ENCODE measurements at places on chromosomes 2 and 18.

GRCh38 chr18:32093523-32093922 lies 1.8 kb downstream of the RNF138 start:
- DNase-seq = no peak

DNA sequence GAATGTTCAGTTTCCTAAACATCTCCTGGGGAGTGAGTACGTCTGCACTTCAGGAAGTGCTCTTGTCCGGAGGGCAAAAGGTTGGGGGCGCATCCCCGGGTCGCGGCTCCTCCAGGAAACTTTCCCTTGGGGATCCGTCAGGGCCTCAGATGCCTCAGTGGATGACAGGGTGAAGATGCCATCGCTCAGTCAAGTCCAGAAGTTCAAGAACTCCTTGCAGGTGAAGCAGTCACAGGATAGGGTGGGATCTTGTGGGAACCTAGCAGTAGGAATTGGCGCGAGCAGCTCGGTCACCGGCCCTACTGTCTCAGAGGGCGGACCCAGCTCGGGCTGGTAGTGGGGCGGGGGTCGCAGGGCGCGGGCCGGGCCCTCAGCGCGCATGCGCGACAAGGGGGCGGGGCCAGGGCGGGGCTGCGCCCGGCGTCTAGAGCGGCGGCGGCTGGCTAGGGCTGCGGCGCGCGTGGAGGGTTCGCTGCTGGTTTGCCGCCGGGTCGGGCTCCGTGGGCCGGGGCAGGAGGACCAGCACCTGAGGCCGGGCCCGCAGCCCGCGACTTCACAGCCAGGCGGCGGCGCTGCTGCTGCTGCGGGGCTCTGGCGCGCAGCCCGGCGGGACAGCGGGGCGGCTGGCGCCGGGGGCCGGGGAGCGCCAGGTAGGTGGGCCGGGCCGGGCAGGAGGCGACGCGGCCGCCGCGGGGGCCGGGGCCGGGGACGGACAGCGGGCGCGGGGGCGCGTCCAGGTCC lies at the start of gene INPP4A:
Gene INPP4A, plus strand, starts transcription at position 423 of the 741 bp plus-strand sequence. CDS start 75,191 bp downstream, outside the sequence.
- DNase-seq = peak; percentile 75

GRCh38 chr2:24237313-24237712 lies 62.5 kb downstream of the FAM228A start:
- DNase-seq = no peak

DNA sequence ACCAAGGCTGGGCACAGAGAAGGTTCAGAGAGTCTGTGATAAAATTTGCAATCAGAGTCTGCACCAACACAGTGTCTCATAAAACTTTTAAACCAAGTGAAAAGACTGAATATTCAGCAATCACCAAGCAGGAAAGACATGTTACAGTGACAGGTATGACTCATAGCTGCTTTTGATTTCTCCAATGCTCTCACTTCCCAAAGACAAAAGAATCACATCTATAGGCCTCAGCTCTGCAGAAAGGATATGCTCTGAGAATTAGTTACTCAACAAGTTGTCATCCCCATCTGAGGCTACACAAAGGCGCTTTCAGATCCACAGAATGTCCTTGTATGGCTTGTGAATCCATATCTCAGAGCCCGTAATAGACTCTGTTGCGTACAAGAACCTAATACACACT lies 92.5 kb downstream of the KCNF1 start:
- peak; percentile 27 for DNase-seq

DNA sequence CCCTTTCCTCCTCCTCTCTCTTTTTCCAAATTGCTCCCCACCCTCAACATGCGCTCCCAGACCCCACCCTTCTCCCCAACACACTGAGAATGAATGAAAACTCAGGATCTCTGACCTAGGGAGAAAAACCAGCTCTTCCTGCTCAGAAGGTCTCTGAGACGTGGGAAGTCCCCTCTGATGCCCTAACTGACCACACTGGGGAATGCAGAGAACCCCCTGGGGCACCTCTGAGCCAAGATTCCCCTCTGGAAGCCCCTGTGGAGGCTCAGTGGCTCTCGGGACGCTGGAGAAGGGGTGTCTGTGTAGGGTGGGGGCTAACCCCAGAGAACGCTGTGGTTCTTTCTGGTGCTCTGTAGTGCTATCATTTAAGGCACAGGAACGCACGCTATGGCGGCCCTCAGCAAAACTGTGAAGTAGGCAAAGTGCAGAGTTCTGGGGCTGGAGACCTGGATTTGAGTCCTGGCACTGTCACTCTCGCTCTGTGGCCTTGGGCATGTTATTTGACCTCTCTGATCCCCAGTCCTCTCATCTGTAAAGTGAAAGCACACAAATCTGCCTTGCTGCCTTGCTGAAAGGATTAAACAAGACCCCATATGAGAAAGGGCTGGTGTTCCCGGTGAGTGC lies 17.1 kb downstream of the ATOH8 start:
- no peak for DNase-seq

GRCh38 chr2:207510148-207510547 lies 19.6 kb upstream of the CREB1 start:
- no peak for DNase-seq

GRCh38 chr2:111100087-111100764 lies 20.5 kb upstream of the BCL2L11 start:
- no peak for DNase-seq

- no peak for DNase-seq
Measured at GRCh38 chr18:78769502-78770105, 210.0 kb upstream of the SALL3 start.

GRCh38 chr2:186181625-186182024 lies 304.4 kb upstream of the ZC3H15 start:
- no peak for DNase-seq

DNA sequence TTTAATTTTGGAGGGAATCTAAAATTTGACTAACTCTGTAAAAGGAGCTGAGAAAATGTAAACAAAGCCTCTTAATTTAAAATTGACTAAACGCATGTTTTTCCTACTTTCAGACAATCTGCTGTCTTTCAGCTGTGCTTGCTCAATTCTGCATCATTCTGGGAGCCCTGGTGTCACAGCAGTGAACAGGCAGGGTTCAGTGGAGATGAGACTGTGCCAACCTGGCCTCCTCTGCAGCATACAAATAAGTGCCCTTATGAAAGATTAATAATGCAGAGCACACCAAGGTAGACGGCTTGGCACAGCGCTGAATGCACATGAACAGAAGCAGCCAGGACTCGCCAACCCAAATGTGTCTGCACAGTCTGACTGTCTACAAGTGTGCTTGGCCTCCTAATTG lies 222.0 kb upstream of the CHAC2 start:
- DNase-seq = no peak

DNA sequence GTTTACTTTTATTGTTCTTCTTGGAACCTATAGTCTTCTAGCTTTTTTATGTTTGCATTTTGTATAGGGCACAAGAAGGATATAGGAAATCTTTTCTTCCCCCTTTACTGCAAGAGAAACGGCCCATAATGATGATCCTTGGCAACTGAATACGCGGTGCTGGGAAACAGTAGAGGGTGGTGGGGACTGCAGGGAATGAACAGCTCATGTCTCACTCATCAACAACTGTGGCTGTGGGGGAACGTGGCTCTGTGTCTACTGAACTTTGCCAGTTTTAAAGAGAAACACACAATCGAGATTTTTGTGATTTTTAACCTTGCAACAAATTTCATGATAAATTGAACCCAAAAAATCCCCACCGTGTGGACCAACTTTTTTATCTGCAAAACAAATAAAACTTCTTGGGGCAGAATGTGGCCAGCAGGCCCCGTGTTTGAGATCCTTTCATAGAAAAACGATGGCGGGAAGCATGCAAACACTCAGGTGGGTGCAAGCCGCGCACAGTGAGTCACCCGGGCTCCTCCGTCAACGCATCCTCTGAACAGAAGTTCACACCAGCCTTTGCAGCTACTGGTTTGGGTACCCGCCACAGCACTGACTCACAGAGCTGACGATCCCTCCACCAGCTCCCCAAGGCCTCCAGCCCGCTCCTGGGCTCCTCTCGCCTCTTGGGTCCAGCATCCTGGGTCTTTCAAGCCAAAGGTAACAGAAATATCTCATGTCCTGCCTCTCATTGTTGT lies 149.3 kb downstream of the COL6A3 start:
- no peak for DNase-seq

DNA sequence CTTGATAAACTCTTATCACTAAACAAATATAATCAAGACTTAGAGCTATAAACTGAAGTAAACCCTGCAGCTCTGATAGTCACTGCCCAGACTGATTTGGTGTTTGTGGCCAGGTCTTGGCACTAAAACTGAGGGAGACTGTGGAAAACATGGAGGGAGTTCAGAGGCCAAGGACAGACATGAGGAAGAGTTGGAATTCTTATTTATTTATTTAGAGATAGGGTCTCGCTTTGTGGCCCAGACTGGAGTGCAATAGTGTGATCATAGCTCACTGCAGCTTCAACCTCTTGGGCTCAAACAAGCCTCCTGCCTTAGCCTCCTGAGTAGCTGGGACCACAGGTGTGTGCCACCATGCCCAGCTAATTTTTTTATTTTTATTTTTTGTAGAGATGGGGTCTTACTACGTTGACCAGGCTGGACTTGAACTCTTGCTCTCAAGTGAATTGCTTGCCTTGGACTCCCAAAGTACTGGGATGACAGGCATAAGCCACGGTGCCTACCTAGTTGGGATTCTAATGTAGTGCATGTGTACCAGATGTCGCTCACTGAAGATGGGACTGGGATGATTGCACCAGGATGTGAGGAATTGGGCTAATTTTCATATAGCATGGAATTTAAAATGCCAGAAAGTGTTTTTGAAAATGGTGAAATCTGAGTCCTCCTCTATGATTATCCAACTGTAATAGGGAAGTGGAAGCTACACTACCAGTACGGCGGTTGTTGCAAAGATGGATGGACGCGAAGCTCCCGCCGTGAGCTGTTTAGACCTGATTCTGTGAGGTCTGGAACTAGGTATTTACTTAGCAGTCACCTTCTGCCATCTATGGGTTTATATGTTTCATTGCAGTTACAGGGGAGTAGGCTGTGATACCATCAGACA lies 52.7 kb upstream of the CTLA4 start:
- DNase-seq = peak; percentile 77

GRCh38 chr2:146262606-146263005 lies 1582.2 kb upstream of the ACVR2A start:
- no peak for DNase-seq

DNA sequence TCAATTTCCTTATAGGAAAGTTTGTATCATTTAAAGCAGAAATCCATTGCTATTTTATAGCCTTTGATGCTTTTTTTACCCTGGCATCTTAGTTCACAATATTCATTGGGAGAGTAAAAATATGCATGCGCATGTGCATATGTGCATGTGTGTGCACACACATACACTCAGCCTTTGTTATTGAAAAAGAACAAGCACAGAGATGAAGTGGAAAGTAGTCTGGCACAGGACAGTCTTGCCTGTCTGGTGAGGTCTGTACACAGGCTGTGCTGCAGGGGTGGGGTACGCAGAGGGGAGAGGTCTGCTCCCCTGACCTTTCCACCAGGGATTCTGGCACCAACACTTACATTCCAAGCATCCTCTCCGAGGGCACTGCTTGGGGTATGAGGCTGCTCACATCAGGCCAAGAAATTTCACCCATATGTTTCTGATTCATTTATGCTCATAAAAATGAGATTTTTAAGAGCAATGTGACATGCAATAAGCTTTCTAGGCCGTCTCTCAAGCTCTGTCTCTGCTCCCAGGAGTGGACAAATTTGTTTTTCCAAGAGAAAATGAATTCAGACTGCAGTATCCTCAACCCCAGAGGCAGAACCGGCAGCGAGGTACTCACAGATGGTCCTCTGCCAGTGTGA lies 237.2 kb downstream of the INSIG2 start:
- DNase-seq = no peak

DNA sequence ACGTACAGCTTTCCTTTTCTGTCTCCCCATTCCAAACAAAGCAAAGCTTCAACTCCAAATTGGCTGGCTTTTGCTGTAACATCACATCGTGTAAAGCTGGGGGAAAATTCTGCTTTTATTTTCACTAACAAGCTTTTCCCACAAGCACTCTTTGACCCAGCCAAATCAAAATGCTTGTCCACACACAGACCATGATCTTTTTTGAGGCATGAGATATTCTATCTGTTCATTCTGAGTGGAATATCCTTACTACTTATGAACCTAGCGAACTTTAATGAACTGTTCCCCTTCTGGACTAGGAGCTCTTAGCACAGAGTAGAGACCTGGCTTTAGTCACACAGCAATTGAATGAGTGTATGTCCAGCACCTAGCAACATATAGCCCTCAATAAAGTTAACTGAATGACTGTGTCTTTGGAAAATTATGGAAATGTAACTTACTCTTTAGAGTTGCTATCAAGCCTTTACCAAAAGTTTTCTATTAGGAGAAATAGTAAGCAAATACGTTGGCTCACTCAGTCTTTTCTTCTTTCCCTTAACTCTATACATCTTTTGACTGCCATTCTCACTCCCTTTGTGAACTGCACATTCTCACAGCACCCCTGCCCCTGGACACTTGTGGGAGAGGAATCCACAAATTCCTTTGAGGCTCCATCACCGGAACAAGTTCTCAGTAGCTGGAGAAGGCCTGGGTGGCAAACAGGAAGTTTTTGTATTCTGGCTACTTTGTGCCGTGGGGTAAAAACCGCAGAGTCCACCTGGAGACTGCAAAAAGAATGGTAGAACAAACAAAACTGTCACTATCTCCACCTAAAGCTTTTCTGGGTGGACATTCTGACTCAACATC lies 1.3 kb upstream of the UBE2E3 start:
- peak; percentile 42 for DNase-seq

- DNase-seq = no peak
Measured at GRCh38 chr2:48514348-48515003, 15.5 kb upstream of the STON1 start.

- DNase-seq = peak; percentile 11
Measured at GRCh38 chr2:49959961-49960553, 805.7 kb upstream of the FSHR start.

GRCh38 chr18:42813570-42813969 lies 301.9 kb downstream of the RIT2 start:
- DNase-seq = no peak

DNA sequence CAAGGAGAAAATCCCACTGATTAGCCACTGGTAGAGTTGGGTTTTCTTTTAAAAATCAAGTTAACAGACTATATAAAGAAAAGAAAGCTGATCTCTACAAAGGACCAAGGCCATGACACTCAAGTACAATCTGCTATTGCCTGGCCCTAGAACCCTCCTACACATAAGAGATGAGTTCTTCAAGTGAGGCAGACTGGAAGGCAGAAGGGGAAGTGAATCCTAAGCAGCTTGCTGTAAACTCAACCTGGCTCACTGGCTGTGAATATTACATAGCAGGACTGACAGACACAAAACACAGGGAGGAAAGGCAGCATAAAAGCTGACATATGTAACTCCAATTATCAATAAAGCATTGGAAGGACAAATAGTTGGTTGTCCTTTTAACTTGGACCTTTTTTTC lies 65.4 kb downstream of the TRIP12 start:
- DNase-seq = no peak

- DNase-seq = no peak
Measured at GRCh38 chr2:101012706-101013181, 10.7 kb downstream of the RPL31 start.

Data from HAP-1 (cell line).